ENCODE measurements at places on chromosomes 3 and 15.

DNA sequence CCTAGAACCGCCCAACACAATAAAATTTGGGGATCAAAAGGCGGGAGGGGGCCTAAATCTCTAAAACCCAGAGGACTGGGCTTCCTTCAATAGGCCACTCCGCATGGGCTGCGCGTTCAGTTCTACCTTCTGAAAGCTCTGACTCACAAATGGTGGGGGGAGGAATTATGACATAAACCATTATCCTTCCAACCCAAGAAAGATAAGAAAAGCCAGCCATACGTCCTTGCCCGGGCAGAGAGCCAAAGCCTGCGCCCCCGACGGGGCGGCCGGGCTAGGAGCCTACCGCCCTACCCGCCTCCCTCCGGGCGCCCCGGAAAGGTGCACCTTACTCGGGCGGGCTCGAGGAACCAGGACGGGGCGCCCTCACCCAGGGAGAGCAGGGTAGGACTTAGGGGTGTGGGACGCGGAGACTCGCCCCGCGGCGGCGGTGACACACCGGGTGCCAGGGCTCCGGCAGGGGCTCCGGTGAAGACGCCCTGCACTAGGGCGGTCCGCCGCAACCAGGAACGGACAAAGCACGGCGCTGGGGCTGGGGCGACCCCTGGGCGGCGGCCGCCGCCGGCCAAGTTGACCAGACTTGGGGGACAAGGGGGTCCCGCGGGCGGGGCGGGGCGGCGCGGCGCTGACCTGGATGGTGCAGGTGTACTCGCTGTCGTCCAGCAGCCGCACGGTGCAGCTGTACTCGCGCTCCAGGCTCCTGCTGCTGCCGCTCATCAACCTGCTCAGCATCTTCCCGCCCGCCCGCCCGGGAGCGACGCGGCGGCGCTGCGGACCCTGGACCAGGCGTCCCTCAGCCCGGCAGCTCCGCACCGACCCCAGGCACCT lies 534 bp downstream of the FRMD5 start:
- peak; percentile 53 for DNase-seq

GRCh38 chr15:76327191-76328105 lies 9.1 kb upstream of the ISL2 start:
- no peak for DNase-seq

- DNase-seq = no peak
Measured at GRCh38 chr3:59605318-59605717, 555.5 kb upstream of the CFAP20DC start.

DNA sequence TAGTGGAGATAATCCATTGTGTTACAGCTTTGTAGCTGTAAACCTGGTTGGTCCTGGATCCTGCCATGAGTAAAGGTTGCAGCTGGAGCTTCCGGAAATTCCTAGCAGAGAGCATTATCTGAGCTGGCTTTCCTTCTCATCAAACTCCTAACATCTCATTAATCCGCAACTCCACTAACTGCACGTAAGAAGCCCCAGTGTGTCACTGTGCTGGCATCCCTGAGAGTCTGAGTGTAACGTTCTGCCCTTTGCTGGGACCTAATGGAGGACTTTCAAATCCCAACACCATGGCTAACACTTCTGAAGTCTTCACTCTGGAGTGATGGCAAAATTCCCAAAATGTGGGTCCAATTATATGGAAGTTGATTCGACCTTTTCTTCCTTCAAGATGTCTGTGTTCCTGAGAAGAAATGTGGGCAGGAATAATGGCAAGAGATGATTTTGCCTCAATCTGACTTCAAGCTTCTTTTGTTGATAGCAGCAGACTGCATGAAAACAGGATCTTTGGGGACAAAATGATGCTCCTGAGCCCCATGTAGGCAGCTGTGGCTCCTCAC lies 9.6 kb upstream of the TRPM1 start:
- no peak for DNase-seq

GRCh38 chr3:28191363-28191762 lies 50.1 kb upstream of the CMC1 start:
- DNase-seq = no peak

GRCh38 chr15:70672081-70672480 lies 91.3 kb downstream of the UACA start:
- DNase-seq = no peak

DNA sequence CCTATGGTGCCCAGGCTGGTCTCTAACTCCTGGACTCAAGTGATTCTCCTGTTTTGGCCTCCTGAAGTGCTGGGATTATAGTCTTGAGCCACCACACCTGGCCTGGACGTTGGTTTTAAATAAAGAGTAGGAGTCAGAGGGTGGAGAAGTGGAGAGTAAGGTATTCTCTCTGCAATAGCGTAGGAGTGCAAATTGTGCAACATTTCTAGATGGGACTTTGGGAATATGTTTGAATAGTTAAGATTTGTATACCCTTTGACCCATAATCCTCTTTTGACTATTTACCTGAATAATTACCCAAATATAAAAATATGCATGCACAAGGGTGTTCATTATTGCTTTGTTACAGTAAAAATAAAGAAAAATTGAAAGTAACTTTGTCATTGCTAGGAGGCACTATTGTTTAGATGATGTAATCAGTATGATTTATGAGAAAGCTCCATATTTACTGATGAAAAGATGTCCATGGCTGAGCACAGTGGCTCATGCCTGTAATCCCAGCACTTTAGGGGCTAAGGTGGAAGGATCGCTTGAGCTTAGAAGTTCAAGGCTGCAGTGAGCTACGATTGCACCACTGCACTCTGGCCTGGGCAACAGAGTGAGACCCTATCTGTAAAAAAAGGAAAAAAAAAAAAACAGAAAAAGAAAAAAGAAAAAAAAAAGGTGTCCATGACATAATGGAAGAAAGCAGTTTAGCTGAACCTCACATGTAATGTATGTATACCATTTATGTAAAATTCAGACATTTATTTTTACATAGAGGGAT lies 15.1 kb upstream of the XYLB start:
- no peak for DNase-seq

DNA sequence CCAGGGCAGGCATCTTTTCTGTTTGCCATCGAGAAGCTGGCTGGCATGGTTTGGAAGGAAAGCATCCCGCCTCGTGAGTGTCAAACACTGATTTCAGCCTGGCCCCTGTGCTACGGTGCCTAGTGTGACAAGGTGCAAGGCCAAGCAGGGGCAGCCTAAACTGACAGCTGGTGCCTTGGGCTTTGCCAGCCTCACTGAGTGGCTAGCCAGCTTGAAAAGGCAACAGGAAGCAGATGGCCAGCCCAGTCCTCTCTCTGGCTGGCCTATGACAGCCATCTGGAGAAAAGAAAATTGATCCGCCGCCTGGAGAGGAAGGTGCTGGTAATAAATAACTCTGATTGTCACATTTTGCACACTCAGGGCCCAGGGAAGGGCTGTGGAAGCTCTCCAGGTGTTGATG lies 52.2 kb downstream of the C3orf85 start:
- no peak for DNase-seq

- no peak for DNase-seq
Measured at GRCh38 chr15:88002706-88003105, 253.8 kb downstream of the NTRK3 start.

DNA sequence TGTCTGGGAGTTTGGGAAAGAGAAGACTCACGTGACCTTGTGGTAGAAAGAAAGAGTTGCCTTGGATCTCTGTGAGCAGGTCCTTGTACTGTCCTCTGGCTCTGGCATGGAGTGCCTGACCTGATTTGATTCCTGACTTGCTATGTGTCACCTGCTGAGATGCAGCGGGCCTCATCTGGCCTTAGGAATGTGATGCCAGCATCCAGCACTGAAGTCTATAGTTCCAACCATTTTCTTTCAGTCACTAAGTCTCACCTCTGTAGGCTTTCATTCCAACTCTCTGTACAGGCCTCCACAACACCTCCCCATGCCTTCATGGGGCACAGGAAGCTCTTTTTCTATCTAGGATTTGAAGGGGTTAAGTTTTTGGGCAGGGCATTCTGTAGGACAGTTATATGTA lies 12.1 kb upstream of the OXSR1 start:
- DNase-seq = no peak

- no peak for DNase-seq
Measured at GRCh38 chr15:100765467-100766241, 114.0 kb upstream of the ALDH1A3 start.

GRCh38 chr15:49383266-49383665 lies 39.8 kb upstream of the FGF7 start:
- DNase-seq = no peak

DNA sequence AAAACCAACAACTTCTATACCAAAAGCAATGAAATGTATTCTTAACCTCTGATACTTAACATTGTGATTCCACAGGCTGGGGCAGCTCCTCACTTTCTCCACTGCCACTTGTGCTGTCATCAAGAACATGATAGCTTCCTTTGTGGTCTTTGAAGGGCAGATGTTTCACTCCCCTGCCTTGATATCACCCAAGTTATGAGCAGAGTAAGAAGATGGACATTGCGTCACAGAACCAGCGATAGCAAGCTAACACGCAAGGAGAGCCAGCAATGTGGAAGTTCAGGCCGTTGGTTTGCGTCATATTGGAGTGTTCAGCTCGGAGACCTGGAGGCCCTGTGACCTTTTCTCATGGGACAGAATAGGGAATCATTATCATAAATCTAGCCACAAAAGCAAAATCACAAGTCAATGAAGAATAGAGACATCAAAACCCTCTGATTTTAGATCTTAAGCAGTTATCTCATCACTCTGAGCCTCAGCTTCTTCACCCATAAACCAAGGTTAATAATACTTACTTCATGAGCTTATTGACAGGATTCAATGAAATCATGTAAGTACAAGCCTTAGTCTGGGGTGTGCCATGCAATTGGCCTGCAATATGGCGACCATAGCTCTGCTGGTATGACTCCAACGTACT lies 183.8 kb upstream of the THBS1 start:
- no peak for DNase-seq

DNA sequence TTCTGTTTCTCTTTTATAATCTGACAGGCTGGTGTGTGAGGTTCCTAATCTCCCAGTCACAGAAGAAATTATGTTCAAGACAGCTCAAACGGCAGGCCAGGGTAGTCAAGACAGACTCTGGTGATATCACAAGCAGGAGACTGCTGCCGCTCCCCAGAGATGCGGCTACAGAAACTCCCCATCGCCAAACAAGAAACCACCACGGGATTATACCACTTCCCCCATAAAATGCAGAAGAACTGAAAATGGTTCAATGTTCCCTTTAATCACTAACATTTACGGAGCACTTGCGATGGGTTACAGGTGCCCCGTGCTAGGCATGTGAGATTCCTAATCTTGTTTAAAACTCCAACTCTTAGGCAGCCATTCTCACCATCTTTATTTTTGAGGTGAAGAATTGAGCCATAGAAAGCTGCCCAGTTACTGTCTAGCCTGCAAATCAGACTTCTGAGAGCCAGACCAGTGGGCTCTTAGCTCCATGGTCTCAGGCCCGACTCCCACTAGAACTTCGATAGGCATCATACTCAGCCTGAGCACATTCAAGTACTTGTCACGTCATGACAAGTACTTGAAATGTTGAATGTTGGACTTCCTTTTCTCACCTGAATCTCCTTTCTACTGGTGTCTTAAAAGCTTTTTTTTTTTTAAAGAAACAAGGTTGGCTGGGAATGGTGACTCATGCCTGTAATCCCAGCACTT lies 58.4 kb downstream of the TBC1D2B start:
- no peak for DNase-seq

DNA sequence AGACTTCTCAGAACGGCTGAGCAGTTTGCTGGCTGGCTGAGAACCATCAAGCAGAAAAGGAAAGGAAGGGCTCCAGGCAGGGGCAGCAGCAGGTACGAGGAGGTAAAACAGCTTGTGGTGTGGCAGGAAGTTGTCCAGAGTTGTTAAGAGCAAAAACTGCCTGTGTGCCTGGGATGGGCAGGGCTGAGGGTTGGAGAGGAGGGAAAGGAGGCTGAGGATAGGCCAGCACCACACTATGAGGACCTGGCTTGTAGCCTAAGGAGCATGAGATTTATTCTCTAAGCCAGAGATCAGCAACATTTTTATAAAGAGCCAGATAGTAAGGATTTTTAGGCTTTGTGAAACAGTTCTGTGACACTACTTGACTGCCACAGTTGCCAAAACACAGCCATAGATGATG lies 8.0 kb downstream of the IGSF10 start:
- no peak for DNase-seq

All from stimulated activated naive CD8-positive, alpha-beta T cell treated with anti-CD3 and anti-CD28 coated beads, Interleukin-15, Interleukin-2, amounts not matched to agents 100 U/mL and 50 U/mL, for 24 hours (primary cell).